ENCODE measurements at places on chromosomes 5 and 9.

DNA sequence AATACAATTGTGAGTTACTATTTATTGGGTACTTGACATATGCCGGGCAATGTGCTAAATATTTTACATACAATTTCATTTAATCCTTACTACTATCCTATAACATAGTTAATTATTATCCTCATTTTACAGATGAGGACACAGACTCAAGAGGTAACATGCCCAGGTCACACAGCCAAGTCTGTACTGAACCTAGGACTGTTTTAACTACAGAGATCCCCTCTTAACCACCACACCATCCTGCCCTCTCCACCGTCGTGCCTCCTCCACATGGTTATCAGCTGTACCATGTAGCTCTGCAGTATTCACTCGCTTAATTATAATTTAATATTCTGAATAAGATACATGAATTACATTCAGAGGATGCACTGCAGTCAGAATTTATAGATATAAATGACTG is 5.3 kb downstream of the RAB14 start:
- DNase-seq, result no peak

DNA sequence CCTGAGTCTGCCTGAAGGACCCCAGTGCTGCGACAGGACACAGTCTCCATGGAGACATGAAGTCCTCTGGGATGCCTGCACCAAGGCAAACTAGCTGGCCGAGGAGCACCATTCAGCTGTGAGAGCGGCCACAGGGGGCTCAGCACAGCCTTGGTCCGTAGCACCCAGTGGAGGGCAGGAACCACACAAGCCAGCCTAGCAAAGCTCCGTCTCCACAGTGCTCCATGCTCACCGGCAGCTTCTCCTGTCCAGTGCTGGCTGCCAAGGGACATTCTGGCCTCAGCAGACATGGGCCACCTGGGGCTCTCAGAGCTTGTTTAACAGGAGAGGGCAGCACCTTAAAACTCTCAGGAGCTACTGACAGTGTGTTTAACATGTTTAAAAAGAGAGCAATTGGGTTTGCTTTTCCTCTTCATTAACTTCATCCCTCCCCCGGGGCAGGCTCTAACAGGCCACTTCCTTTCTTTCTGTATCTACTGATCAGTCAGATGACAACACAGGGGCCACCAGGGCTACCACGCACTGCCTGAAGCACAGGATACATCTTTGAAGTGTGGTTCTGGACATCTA is 57.0 kb downstream of the SECISBP2 start:
- no peak for DNase-seq

DNA sequence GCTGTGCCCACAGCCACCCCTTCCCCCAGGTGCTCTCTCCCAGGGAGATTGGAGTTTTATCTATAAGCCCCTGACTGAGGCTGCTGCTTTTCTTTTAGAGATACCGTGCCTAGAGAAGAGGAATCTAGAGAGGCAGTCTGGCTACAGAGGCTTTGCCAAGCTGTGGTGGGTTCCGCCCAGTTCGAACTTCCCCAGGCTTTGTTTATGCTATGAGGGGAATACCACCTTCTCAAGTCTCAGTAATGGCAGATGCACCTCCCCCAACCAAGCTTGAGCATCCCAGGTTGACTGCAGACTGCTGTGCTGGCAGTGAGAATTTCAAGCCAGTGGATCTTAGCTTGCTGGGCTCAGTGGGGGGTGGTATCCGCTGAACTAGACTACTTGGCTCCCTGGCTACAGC is 157.4 kb downstream of the CAAP1 start:
- DNase-seq, result no peak

GRCh38 chr9:127112735-127113161 is 9.7 kb downstream of the ANGPTL2 start:
- DNase-seq, result no peak

GRCh38 chr9:133252301-133253020 is 22.5 kb downstream of the ABO start:
- no peak for DNase-seq

DNA sequence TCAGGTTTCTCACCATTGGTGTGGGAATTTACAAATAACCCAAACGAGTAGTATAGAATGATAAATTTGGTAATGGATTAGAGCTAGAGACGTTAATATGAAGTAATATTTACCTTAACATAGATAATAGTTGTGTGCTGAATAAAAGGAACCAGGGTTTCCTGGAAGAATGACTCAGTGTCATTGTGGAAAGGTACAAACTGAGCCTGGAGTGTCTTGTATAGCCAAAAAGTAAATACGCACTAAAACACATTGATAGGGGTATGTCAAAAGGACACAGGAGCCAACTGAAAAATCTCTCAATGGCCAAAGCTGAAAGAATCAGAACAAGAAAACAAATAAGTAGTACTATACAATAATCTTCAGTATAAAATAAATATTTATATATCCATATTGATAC is 363.5 kb downstream of the SLCO4C1 start:
- DNase-seq, result no peak

DNA sequence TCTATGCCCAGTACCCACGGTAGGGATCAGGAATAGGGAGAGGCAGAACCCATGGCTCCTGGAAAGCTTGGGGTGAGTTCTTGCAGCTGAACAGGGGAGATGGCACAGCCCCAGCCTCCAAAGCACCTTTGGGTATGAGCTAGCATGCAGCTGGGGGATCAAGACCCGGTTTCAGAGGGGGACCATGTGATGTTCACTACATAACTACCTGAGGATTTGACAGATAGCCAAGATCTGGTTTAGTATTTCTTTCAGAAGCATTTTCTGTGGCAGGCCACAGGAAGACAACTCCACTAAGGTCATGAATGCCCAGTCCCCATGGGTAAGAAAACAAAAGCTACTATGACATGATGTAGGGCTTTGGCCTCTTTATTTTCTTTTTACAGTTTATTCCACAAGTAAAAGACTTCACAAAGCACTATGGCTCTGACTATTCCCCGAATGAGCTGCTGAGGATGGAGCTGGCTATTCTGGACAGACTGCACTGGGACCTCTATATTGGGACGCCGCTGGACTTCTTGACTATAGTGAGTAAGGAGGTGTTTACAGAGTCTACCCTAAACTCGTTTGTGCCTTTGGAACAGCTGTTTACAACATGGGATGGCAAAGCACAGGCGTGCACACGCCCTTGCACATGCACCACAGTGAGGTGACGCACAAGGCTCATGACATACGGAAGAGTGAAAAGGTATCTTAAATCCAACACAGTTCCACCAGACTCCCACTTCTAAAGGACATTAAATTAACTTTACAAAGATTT is 3.4 kb downstream of the CCNI2 start:
- DNase-seq, result no peak

GRCh38 chr5:662751-663435 is 30.3 kb downstream of the TPPP start:
- no peak for DNase-seq

GRCh38 chr9:38507587-38507986 is 83.3 kb upstream of the IGFBPL1 start:
- DNase-seq, result no peak

GRCh38 chr5:40958811-40959210 is 49.5 kb downstream of the C7 start:
- DNase-seq, result no peak

DNA sequence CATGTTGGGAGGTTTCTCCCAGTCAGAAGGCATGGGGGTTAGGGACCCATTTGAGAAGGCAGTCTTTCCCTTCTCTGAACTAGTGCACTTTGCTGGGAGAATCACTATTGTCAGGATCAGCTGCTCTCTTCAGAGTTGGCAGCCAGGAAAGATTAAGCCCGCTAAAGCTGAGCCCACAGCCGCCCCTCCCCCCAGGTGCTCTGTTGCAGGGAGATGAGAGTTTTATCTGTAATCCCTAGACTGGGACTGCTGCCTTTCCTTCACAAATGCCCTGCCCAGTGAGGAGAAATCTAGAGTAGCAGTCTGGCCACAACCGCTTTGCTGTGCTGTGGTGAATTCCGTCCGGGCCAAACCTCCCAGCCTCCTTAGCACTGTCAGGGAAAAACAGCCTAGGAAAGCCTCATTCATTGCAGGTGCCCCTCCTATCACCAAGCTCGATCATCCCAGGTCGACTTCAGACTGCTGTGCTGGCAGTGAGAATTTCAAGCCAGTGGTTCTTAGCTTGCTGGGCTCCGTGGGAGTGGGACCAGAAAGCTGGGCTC is 69.8 kb downstream of the CNTLN start:
- DNase-seq, result no peak

GRCh38 chr9:89038382-89039103 is 47.3 kb downstream of the S1PR3 start:
- no peak for DNase-seq

- DNase-seq, result no peak
Measured at GRCh38 chr5:63245271-63245670, 666.7 kb downstream of the LRRC70 start.

- DNase-seq, result no peak
Measured at GRCh38 chr5:136998854-136999357, 500.2 kb downstream of the SPOCK1 start.

DNA sequence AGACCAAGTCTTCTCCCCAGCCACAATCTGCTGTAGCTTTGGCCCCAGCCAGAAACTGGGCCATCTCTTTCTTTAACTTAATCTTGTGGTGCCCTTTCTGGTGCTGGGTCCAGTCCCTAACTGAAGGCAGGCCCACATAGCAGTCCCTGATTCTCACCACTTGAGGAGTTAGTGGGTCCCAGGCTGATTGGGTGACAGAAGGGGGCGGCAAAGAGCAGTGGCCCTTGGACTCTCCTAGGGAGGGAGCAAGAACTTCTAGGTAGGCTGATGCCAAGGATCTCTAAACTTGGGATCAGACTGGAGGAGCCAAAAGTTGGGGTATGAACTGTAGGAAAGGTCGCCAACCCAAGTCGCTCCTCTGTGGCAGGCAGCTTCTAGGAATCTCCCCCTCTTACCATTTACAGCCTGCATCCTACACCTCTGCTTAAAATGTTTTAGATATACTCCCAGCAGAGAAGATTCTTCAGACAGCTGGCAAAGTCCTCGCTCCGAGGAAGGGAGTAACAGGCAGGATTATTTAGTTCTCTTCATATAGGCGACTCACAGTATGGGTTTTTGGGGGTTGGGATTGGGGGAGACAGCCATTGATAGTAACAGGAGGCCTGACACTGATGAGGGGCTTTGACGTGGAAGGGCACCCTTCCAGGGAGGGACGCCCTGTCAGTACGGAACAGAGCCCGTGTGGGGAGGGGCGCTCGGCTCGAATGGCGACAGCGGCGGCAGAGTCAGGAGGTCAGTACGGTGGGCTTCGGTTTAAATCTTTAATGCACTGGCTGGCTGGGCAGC is 2.0 kb upstream of the CCL27 start:
- DNase-seq, result peak; percentile 24

GRCh38 chr5:121088341-121088740 is 624.2 kb downstream of the PRR16 start:
- no peak for DNase-seq

- no peak for DNase-seq
Measured at GRCh38 chr5:175201393-175201792, 242.6 kb downstream of the DRD1 start.

GRCh38 chr5:155514105-155514563 is 500.6 kb downstream of the KIF4B start:
- no peak for DNase-seq

- DNase-seq, result no peak
Measured at GRCh38 chr5:78287169-78287568, 7.3 kb downstream of the AP3B1 start.

GRCh38 chr5:135191084-135191826 is 157.2 kb upstream of the PITX1 start:
- peak; percentile 29 for DNase-seq

GRCh38 chr5:57258943-57259342 is 85.1 kb downstream of the GPBP1 start:
- no peak for DNase-seq

GRCh38 chr5:113047733-113048652 is 71.4 kb downstream of the DCP2 start:
- DNase-seq, result no peak

GRCh38 chr9:77725046-77725694 is 77.0 kb upstream of the GNA14 start:
- DNase-seq, result no peak

GRCh38 chr9:101030086-101030391 is 1.5 kb downstream of the PLPPR1 start:
- DNase-seq, result no peak

- DNase-seq, result no peak
Measured at GRCh38 chr5:54803471-54804011, 181.9 kb downstream of the ESM1 start.

- DNase-seq, result no peak
Measured at GRCh38 chr9:122367065-122367464, 3.8 kb upstream of the PTGS1 start.

GRCh38 chr5:14476786-14477435 is 104.7 kb upstream of the OTULINL start:
- no peak for DNase-seq

DNA sequence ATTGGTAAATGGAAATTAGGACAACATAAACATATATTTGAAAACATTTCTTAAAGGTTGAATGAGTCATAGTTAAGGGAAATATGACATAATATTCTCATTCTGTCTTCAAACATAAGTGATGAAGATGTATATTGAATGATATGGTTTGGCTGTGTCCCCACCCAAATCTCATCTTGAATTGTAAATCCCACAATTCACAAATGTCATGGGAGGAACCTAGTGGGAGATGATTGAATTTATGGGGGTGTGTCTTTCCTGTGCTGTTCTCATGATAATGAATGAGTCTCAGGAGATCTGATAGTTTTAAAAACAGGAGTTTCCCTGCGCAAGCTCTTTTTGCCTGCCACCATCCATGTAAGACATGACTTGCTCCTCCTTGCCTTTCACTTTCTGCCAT is 104.4 kb upstream of the MPDZ start:
- no peak for DNase-seq

Data from stimulated activated CD8-positive, alpha-beta memory T cell treated with anti-CD3 and anti-CD28 coated beads, Interleukin-7, amount 100 ng/mL, for 1 hour (primary cell).